ENCODE measurements at places on chromosomes 7 and 10.

DNA sequence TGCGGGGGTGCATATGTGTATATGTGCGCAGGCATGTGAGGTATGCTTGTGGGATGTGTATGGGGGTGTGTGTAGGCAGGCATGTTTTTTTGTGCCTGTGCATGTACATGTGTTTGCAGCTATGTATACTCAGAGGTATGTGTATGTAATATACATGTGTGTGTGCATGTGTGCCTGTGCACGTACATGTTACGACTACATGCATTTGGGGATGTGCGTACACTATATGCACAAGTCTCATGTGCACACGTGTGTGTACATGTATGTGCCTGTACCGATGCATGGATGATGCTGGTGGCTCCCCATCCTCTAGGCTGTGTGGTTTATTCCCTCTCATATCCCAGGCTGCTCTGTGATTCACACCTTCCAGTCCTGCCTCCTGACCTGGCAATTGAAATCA lies 69.2 kb downstream of the C10orf105 start:
- DNase-seq = peak; percentile 14

- DNase-seq = peak; percentile 63
Measured at GRCh38 chr10:112446055-112446854, 459 bp downstream of the ZDHHC6 start.

- no peak for DNase-seq
Measured at GRCh38 chr10:112963835-112964234, 13.8 kb downstream of the TCF7L2 start.

DNA sequence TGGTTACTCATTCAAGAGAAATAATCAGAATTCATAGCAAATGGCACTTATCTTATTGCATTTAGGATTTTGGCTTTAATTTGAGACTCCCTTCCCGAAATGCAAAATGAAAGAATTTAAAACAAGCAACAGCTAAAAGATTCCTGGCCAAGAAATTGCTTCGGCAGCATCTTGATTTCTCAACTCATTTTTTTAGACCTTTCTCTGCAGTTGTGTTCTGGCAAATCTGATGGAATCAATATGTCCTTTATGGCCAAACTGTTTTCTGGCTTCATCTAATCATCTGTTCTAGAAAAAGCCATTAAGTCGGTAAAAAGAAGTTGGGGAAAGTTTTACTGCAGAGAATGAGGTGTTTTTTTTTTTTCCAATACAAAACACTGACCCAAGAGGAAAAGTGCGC lies 172.1 kb downstream of the SLC16A9 start:
- DNase-seq = no peak

- DNase-seq = no peak
Measured at GRCh38 chr7:71361451-71362032, 229.6 kb downstream of the GALNT17 start.

DNA sequence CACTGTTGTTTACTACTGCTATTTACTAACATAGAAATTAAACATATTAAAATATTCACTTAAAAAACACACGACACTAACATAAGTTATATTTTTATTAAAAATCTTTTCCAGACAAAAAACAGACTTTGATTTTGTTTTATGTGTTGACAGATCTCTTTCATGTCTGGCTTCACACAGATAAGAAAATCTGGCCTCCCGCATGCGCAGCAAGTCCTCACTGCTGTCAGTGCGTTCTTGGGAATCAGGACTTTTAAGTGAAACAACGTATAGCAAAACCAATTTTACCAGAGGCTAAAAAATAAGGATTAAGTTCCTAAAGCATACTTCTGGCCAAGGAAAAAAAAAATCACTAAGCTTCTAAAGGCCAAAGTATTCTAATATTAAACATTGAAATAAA lies 1.2 kb upstream of the IDI1 start:
- DNase-seq = no peak

- DNase-seq = peak; percentile 9
Measured at GRCh38 chr7:30674420-30674819, 7.8 kb downstream of the CRHR2 start.

DNA sequence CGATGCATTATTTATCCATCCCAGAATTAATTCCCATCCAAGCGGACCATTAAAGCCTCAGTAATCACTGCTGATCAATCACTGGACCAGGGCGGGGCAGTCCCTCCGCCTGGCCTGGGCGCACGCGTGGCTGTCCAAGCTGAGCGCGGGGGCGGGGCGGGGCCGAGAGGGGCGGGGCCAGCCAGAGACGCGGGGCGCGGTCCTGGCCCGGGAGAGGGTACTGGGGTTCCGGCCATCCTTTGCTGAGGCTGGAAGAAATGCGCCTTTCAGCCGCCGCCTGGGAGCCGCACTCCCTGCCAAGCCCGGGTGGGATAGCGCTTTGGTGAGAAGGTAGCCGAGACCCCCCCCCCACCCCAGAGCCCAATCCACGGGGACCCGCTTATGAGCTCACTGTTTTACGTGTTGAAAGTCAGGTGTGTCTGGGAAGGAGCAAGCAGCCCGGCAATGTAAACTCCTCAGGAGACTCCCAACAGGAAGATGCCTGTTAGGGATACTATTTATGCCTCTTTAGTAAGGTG lies at the start of gene ARHGAP22:
TSS of gene ARHGAP22 (minus strand) at position 83 of the 518 bp plus-strand sequence. CDS start 277 bp downstream, outside the sequence.
- peak; percentile 82 for DNase-seq

DNA sequence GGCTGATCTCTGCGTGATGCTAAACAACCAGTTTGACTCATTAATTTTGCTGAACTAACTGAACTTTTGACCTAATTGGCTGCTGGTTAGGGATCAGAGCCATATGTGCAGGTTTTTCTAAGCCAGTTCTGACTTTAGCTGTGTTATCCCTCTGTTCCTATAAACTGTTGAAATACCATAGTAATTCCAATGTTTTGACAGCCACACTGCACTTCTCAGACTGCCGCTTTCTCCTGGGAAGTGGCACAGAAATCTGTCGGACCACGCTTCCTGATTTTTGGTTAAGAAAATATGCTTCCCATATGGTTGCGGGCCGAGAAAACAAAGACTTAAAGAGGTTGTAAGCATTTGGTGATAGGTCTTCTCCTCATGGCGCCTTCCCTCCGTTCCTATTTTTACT lies 42.3 kb downstream of the TBXAS1 start:
- no peak for DNase-seq

- peak; percentile 7 for DNase-seq
Measured at GRCh38 chr7:73668886-73669230, 1.2 kb downstream of the VPS37D start.

- DNase-seq = no peak
Measured at GRCh38 chr10:98374217-98374985, 40.6 kb downstream of the PYROXD2 start.

DNA sequence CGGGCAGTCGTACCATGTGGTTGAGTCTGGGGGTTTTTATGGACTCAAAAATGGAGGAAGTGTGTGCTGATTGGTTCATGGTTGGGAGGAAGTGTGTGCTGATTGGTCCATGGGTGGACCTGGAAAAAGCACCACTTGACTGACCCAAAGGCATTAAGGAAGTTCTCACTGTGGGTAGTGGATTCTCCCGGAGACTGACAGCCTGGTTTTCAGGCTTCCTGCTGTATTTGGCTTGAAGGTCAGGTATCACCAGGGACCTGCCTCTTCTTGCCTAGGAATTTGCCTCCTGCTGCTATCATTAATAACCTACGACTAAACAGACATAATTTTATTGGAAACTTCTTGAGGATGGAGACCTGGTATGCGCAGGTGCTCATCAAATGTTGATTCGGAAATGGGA lies 268.8 kb upstream of the LRGUK start:
- DNase-seq = no peak

DNA sequence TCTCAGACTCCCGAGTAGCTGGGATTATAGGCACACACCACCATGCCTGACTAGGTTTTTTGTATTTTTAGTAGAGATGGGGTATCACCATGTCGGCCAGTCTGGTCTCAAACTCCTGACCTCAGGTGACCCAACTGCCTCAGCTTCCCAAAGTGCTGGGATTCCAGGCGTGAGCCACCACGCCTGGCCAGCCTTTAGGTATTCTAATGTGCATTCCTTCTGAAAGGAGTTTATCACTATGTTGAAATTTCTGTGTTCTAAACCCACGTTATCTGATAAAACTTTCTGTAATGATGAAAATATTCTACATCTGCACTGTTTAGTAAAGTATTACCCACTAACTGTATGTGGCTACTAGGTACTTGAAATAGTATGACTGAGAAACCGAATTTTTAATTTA lies 110.6 kb upstream of the IMMP2L start:
- no peak for DNase-seq

DNA sequence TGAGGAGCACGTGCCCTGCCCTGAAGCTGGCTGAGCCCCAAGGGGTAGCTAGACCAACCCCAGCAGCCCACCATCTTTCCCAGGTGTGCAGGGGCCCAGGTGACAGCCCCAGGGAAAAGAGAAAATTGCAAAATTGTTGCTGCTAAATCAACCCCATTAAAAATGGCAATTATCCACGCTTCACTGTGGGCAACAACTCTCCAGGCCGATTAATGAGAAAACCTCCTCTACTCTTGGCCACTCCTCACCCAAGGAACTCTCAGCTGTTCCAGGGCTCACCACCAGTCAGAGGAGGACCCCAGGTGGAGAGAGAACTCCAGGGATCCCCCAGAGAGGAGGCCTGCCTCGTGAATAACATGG lies 516.1 kb upstream of the MGMT start:
- no peak for DNase-seq
